ENCODE measurements at places on chromosomes 3 and 15.

GRCh38 chr15:64249883-64250575 lies 87.2 kb upstream of the PPIB start:
- DNase-seq = no peak

GRCh38 chr3:88809993-88810392 lies 297.4 kb upstream of the EPHA3 start:
- DNase-seq = no peak

DNA sequence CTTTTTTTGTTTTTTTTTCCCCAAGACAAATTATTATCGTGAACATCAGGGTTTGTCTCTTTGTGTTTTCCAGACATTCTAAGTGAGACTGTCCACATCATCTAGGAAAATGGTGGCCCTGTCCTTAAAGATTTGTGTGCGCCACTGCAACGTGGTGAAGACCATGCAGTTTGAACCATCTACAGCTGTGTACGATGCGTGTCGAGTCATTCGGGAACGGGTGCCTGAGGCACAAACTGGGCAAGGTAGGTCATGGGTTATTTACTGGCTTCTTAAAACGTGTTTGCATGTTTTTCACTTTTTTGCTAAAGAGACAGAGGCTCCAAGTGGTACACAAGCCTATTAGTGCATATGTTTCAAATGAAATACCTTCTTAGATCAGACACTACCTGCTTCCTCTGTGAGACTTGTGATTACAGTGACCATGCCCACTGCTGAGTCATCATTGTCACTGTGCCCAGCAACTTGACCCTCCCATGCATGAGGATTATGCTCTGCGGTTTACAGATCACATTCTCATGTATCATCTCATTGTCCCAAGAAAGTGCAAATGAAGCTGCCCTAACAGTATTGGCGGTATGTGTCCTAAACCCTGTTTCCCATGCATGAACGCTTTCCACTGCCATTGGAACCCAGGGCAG lies 395.2 kb upstream of the TPM1 start:
- DNase-seq = no peak

DNA sequence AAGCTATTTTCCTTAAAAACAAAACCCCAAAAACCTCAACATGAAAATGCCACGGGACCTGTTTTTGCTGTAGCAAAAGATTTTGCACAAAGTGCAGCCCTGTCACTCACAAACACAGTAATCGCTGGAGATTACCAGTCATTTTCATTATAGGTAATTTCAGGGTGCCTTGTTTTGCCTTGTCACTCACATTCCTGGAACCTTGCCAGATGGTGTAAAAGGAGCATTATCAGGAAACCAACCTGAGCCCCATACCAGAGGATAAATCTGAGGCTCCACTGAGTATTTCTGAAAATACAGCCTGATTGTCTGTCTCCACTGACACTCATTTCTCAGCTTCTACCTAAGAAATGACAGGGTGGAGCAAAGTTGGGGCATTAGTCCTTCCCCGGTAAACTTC lies 791.3 kb upstream of the LMCD1 start:
- DNase-seq = no peak

GRCh38 chr3:181637056-181637455 lies 74.7 kb upstream of the SOX2 start:
- DNase-seq = no peak

- no peak for DNase-seq
Measured at GRCh38 chr15:77720655-77721054, 87.9 kb upstream of the LINGO1 start.

DNA sequence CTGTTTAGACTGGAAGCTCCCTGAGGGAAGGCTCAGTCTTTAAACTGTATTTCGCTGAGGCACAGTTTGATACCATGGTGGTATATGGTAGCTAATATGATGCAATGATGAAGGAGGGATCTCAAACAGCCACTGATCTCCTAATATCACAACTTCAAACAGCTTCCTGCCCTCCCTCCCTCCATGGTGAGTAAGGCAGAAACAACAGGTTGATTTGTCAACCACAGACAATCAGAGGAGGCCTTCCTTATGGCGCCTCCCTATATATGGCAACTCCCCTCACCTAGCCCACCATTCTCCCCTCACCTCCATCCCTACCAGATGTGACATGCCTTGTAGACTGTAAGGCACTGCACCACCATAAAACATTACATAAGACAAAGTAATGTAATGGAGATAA lies 316.5 kb upstream of the ICE2 start:
- DNase-seq = no peak

DNA sequence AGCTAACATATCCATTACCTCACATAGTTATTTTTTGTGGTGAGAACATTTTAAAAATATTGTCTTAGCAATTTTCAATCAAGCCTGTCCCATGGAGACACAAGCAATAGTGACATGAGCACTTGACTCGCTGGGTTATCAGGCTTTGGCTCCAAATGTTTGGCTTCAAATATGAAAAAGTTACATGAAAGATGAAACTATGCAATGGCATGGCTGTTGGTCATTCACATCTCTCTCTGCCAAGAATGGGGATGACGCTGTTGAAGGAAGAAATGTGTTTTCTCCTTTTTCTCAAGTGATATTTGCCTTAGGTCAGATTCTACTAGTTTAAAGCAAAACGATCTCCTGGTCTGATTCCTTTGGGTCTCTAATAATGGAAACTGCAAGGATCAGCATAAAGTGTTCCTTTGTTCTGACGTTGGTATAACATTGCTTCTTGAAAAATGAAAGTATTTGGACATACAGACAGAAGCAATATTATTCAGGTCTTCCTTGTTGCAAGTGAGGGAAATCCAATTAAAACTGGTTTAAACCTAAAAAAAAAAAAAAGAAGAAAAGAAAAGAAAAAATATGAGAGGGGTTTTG lies 71.2 kb downstream of the SSUH2 start:
- no peak for DNase-seq

Data from Kasumi-1 (cell line).